ENCODE measurements at places on chromosomes 7 and 10.

GRCh38 chr10:102743078-102743587, 615 bp upstream of the WBP1L start:
- no peak for DNase-seq

- no peak for DNase-seq
Measured at GRCh38 chr10:101778151-101778780, 2.4 kb upstream of the FGF8 start.

- no peak for DNase-seq
Measured at GRCh38 chr7:80824253-80824652, 94.6 kb downstream of the SEMA3C start.

- no peak for DNase-seq
Measured at GRCh38 chr10:125017547-125018298, 75.8 kb downstream of the ZRANB1 start.

Data from G401 (cell line).